A549 treated with dexamethasone at 1 μM for 4 hours (cell line): ENCODE measurements at places on chromosomes 3 and 15. TPM values are rescaled to one million over a fixed set of nuclear protein-coding genes. Genes with fewer than 3 reads are reported as not detected.

The GP5 gene
- 0.02 to 0.04 TPM in 2 of 5 replicates, not detected in the others for total RNA-seq

The HYAL3 gene
- total RNA-seq = 7.0 to 9.9 TPM (median 8.8 TPM) in 5 replicates

The MAGEL2 gene
- total RNA-seq = not detected in 5 replicates

The SOX14 gene
- total RNA-seq = not detected in 5 replicates

The SLC6A11 gene
- 0.08 to 0.28 TPM (median 0.13 TPM) in 5 replicates for total RNA-seq
